ENCODE measurements at places on chromosomes 13 and 19.

GRCh38 chr19:14059093-14059480 lies 2.8 kb downstream of the PALM3 start:
- DNase-seq: no peak

GRCh38 chr13:33464345-33464744 lies 178.8 kb upstream of the STARD13 start:
- no peak for DNase-seq

DNA sequence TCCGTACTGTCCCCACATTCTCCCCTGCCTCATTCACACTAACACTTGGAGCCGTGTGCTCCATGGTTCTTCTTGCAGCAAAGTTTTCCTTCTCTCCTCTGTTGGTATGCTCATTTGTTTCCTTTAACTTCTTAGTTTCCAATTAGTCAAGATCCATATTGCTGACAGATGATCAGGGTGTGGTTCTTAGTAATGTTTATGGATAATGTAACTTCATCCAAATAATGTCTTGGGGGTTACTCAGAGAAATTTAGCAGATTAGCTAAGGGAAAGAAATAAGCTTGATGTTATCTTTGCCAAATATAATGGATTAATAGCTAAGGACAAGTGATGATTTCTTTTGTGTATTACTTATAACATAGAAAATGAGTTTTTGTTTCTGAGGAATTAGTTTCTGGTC lies 174.4 kb downstream of the NUFIP1 start:
- no peak for DNase-seq

GRCh38 chr19:40781140-40781539 lies 3.1 kb downstream of the RAB4B start:
- DNase-seq: no peak

GRCh38 chr19:40286971-40287421 lies 1.9 kb upstream of the AKT2 start:
- no peak for DNase-seq

DNA sequence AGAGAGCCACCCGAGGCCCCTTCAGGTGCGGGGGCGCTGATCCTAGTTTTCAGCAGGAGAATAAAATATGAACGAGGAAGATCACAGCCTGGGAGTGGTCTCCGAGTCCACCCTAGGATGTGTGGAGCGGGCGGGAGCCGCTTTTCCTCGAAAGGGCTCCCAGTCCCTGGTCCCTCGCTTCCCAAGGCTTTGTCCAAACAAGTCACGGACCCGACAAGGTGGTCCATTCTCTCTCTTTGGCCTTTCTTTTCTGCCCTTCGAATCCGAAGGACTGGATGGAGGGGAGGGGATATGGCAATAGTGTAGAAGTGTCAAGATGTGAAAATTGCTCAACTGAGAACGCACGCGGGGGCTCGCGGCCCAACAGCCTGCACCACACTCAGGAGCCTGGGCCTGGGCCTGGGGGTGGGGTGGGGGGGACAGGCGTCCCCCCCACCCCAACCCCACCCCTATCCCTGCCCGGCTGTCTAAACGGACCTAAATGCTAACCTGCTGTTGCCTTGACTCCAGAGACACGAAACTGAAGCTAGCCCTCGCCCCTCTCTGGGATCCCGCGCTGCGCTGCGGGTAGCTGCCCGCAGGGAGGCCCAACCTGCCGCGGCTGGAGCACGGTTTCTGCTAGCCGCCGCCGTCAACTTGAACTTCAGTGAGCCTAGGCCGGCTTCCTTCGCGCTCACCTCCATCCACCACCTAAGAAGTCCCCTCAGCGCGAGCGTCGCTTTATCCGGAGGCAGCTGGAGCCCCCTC lies 7.1 kb downstream of the ZIC2 start:
- DNase-seq: no peak

- DNase-seq: no peak
Observed at GRCh38 chr13:30864433-30865122, 41.5 kb upstream of the MEDAG start.

DNA sequence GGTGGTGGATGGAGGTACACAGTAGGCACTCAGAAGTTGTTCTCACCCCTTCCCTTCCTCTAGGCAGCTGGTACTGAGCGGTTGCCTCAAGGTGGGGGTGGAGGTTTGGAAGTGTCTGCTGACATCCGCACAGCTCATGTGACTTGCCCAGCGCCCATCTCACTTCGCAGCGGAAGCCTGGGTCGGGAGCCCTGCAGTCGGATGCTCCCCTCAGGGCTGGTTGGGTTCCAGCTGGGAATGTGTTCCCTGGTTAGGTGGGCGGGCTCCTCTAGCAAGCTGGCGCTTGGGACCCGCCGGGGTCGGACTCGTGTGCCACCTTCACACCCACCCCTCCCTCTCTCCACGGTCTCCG lies 10.2 kb downstream of the PPP1R37 start:
- DNase-seq: no peak

DNA sequence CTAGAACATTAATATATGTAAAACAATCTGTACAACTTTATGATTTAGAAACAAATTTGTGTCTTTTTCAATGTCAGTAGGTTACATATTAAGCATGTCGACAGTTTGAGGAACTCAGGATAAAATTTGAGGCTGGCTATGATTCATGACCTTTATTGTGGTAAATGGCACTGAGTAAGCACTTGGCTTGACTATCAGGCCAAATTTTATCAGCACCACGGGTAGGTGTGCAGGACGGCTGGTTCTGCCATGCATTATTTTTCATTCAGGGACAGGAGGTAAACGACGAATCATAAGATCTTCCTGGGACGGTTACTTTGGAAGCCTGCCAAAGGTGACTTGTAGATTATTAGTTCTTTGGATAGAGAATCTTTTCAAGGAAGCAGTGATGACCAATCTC lies 19.9 kb upstream of the CYP4F8 start:
- no peak for DNase-seq

GRCh38 chr13:114149774-114150740 lies 17.6 kb upstream of the RASA3 start:
- no peak for DNase-seq

- no peak for DNase-seq
Observed at GRCh38 chr13:69324090-69324886, 783.3 kb upstream of the ATXN8OS start.

DNA sequence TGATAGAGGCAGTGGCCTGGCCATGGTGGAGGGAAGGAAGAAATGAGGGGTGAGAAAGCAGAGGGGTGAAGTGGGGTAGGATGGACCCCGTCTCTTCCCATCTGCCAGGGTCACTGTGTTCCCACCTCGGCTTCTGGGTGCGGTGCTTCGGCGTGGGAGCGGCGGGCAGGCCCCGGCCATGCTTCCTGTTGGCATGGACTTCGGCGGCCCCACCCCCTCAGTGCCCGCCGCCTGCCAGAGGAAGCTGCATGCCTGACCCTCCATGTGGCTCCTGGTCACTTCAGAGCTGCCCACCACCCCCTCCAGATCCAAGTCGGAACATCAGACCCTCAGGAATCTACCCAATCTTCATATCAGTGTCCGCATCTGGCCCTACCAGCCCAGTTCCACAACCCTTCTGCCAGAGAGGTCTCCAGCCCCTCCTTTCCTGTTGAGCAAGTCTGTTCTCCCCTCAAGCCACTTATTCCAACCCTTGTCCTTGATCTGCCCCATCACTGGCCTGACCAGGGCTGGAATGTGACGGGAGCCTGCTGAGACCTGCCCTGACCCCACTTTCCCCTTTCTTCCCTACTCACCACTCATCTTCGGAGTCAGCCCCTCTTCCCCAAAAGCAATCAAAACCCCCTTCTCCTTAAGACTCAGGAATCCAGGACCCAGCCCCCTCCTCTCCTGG lies 1.5 kb downstream of the KCNN4 start:
- DNase-seq: no peak
